A673 (cell line): ENCODE measurements at places on chromosomes 2 and 18.

DNA sequence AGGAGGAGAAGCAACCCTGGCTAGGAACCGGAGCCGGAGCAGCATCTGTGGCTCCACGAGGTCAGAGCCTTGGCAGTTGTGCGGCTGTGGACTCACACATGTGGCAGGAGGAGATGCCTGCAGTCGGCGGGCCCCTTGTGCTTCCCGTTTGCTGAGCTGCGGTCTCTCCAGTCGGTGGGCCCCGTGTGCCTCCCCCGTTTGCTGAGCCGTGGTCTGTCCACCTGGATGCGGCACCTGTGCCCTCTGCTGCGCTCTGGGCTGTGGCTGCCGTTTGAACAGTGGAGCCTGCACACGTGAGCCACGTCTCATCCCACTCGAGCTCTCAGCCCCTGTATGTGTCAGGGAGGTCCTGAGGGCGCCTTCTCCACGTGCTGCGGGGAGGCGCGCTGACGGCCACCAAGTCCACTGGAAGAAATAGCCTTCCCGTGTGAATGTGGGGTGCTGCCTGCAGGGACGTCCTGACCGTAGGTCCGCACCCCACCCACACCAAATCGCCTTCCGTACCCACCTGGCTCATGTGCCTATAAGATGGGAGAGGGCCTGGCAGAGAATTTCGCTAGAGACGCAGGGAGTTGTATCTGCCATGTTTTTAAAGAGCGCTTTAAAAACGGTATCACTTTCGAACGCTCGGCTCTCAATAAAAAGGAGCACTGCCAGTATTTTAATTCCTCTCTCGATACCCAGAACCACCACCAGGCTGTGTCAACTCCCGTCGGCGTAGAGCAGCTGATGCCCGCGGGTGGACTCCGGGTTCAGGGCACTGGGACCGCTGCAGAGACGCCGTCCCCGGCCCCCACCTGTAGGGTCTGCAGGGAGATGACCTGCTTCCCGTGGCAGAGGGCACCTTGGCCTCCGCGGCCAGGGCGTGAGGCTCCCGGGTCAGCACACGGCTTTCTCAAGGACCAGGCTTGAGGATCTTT, 117.0 kb downstream of the NFATC1 start:
- no peak for DNase-seq

GRCh38 chr2:69902213-69902922, 8.6 kb downstream of the SNRNP27 start:
- no peak for DNase-seq

- DNase-seq, result no peak
These were observed 73.2 kb downstream of the ASB1 start for GRCh38 chr2:238499731-238500580.

- no peak for DNase-seq
These were observed 95.7 kb upstream of the NRP2 start for GRCh38 chr2:205586626-205587025.

GRCh38 chr2:7420530-7420929, 503.3 kb downstream of the RNF144A start:
- no peak for DNase-seq

DNA sequence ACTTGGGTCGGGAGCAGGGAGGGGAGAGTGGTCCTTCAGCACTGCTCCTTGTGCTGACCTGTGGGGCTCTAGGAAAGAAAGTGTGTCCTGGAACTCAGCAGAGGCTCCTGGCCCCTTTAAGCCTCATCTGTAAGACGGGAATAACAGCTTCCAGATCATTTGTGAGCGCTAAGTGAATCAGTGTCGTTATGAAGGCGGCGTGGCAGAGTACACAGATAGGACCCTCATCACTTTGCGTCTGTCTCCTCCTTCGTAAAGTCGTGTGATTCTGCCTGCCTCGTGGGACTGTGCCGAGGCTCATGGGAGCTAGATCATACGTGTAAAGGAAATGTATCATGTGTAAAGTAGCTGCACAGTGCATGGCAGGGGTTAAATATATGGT, 18.6 kb downstream of the COLEC11 start:
- DNase-seq, result no peak

DNA sequence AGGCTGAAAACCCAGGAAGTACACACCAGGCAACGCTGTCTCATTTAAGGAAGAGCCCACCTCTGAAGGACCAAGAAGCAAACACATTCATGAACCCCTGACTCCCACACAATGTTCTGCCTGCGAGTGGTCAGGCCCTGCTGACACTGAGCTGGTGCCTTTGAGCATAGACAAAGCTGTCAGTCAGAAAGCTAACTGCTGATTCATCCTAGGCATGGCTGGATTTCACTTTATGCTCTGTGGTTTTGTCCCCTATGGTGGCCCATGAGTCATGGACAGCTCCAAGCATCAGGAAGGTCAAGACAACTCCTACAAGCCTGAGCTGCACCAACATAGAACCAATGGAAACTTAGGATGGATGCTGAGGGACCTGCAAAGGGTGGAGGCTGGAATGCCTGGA, 78.9 kb downstream of the UXS1 start:
- DNase-seq, result no peak

- DNase-seq, result no peak
These were observed 134.2 kb downstream of the PXDN start for GRCh38 chr2:1610096-1610485.
